ENCODE measurements at places on chromosomes 11 and 22.

DNA sequence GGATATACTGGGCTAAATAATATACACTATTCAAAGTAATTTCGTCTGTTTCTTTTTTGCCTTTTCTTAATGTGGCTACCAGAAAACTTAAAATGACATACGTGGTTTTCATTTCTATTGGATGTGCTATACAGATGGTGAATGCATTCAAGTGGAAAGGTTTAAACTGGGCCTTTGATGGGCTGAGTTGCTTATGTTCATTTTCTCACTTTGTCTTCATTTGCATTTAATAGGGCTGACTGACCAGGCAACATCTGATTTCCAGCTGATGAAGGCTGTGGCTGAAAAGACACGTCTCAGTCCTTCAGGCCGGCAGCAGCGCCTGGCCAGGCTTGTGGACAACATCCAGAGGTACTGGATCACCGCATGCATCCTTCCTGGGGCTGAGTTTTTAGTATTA is 27.9 kb downstream of the PIWIL4 start:
- DNase-seq, result no peak

- no peak for DNase-seq
These were observed 37.6 kb upstream of the MN1 start for GRCh38 chr22:27839057-27839660.

DNA sequence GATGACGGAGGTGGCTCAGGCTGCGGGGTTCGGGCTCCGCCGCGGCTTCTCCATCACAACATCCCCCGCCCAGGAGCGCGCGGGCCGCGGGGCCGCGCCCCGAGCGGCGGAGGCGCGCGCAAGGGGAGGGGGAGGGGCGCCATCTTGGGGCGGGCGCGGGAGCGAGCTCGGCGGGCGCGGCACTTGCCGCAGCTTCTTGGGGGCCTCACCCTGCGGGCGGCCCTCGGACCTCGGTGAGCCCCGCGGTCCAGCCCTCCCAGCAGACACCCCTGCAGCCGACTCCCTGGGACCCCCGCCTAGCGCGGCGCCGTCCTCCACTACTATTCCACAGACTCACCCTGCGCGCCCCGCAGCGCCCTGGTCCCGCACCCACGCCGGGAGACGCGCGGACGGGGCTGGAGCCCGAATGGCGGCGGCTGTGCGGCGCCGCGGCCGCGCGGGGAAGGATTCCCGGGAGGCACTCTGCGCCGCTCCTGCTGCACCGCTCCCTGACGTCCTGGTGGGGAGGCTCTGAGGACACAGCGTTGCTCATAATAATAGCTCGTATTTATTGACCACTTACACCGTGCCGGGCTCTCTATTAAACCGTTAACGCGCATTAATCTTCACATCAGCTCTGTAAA is at the start of gene APBB1:
Gene APBB1, minus strand, starts transcription at position 86 of the 623 bp plus-strand sequence. CDS start 7,747 bp downstream, outside the sequence.
- DNase-seq, result no peak

- DNase-seq, result no peak
These were observed 3.9 kb downstream of the TSPAN4 start for GRCh38 chr11:846496-847098.

DNA sequence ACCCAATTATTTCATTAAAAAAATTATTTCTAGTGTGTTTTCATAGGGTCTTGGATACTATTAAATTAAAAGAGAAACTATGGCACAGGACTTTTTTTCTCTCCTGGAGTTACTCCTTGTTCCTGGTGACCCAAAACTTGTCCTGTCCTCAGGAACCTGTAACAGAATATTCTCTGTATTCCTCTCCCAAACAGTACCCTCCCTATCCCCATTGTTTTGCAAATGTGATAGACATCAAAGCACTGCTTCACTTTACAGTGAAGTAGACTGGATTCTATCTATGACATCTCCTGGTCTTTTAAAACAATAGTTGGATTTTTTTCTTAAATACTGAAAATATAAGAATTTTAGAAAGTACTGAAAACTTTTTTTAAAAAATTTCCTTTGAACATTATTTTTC is 37.2 kb downstream of the FAR1 start:
- DNase-seq, result no peak

DNA sequence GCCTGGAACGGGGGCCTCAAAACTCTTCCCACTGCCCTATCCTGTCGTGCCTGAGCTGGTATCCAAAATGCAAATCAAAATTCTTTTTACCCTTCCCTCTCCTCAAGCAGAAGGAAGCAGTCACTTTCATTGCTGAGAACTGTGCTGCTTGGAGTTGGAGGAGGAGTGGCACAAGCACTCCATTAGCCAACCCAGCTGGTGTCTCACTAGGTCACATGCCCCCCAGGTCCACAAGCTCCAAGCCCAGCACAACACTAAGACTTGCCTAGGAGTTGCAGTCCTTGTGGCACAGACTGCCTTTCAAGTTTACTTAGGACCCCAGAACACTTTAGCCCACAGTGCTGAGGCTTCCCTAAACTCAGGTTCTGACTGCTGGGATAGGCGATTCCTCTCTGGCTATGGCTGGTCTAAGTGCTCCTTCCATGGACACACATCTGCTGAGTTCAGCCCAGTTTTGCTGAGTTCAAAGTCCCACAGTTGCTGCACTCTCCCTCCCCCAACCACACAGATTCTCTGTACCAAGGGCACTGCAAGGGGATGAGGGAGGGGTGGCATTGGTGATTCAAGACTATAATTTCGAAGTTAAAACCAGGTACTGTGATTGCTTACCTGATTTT is 68.6 kb downstream of the CHRDL2 start:
- DNase-seq, result no peak

- no peak for DNase-seq
These were observed 47.1 kb upstream of the OPCML start for GRCh38 chr11:133579165-133580031.

DNA sequence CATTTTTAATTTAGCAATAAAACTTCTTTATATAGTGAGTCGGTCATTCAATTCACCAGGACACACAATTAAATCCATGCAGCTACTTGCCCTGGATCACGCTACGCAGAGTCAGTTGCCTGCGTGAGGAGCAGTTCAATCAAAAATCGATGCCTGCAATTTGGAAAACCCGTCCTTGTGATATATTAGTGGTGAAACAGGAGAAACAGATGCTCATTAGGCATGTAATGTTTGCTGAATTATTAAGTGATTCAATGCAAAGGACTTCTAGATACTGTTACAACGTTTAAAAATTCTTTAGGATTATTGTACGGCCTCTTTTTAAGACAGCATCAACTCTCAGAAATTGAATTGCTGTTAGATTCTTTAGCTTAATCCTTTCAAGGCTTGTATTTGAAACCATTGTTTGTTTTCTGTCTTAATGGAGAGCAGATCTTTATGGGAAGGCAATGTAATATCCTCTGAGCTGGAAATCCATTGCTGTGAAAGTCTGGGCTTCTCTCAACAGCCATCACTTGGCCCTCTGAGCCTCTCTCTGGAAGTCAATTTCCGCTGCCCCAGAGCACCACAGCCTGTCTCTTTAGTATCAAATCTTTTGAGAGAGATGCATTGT is 20.1 kb upstream of the PAMR1 start:
- DNase-seq, result no peak

GRCh38 chr11:95192717-95193116 is 38.3 kb downstream of the SESN3 start:
- DNase-seq, result no peak

- DNase-seq, result no peak
These were observed 13.8 kb upstream of the TEF start for GRCh38 chr22:41367680-41368542.

GRCh38 chr22:34623580-34623979 is 442.4 kb upstream of the ISX start:
- no peak for DNase-seq

DNA sequence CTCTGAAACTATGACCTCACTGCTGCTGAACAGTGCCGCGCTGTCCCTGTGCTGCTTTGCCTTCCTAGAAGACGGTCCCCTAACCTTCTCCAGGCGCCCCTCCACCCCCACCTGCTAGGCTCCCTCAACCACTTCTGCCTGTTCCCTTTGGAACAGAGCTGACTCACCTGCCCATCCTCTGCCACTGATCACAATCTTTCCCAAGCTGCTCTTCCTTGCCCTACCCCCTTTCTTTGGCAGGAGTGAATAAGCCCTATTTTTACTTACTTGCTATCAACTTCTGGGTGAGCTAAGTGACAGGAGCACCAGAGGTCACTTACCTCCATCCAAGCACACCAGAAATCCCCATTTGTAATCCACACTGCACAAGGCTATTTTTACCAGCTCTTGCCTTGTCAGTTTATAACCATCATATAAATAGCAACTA is 116.0 kb upstream of the BID start:
- DNase-seq, result no peak

DNA sequence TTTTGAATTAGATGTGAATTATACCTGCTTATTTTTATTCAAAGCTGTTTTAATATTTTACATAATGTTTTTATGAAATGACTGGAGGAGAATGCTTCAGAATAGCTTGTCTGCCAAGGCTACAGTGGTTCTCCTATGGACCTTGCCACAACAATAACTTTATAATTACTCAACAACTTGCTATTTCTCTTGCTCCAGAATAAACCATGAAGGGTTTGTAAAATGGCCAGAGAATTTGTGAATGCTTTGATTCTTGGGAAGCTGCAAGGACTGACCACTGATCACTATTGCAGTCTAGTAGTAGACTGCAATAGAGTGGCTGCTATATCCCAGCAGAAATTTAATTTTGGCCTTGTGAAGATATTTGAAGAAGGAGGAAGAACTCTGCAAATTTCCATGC is 199.7 kb downstream of the FAT3 start:
- DNase-seq, result no peak

Data from NCI-H1048 (cell line).